ENCODE measurements at places on chromosomes 16 and 17.

DNA sequence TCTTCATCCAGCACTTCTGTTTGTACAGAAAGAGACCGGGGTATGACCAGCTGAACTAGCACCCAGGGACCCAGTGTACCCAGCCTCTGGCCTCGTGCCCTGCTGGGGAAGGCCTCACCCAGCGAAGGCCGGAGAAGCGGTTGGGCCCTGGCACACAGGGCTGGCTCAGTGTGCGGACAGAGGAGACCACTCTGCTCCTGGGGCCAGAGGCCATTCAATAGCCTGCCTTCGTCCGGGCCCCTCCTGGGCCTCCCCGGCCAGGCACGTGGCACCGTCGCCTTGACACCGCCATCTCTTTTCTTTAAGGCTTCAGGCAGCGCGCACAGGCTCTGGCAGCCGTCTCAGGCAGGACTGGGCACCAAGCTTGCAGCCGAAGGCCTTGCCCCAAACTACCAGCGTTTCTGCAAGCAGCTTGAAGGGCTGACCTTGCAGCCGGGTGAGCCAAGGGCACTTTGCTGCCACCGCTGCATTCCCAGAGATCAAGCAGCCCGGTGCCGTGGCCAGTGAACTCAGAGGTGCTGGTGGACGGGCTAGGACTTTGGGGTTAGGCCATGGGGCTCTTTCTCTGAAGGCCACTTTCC is 8.0 kb downstream of the TAX1BP3 start:
- DNase-seq: no peak

- DNase-seq: no peak
Observed at GRCh38 chr16:60405286-60405685, 1631.0 kb downstream of the CDH8 start.

GRCh38 chr17:82802075-82802780 is 37.6 kb downstream of the ZNF750 start:
- DNase-seq: no peak

- no peak for DNase-seq
Observed at GRCh38 chr17:2721603-2722002, 10.0 kb upstream of the CLUH start.

DNA sequence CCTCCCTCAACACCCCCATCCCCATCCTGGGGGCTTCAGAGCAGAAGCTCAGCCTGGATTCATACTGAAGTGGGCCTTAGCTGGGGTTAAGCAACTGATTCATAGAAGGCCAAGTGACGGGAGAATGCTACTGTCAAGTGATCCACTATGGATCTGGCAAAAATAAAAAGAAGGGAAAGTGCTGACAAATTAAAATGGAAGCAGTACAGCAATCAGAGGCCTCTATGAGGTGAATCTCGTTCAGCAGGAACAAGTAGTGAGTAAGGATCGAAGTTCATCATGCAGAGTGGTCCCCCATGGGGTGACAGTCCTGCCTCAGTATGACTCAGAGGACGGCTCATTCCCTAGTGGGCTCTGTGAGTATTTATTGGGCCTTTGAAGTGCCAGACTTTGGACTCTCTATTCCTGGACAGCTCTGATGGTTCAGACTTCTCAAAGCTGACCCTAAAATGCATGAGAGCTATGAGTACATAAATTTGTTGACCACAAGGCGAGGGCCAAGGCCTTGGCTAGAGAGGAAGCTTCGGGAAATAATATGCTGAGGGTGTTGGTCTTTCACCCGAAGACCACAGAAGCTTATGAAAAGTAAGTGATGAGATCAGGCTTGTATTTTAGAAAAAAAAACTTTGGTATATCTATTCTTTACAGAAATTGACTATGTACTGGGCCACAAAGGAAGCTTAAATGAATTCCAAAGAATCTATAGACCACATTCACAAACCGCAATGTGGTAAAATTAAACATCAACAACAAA is 5.3 kb upstream of the NSMCE1 start:
- no peak for DNase-seq

DNA sequence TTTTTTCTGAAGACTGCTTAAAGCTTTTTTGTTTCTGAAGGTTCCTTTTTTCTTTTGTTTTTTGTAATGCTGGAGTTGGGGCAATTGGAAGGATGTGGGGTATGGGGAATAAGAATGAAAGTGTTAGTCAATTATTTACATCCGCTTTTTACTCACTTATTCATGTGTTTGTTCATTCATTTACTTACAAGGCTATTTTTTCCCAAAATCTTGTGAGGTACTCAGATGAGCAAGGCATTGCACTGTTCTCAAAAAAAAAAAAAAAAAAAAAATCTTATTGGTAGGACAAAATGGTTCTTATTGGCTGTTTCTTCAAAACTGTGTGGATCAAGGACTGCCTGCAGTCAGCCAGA is 55.7 kb downstream of the PLD6 start:
- DNase-seq: no peak

DNA sequence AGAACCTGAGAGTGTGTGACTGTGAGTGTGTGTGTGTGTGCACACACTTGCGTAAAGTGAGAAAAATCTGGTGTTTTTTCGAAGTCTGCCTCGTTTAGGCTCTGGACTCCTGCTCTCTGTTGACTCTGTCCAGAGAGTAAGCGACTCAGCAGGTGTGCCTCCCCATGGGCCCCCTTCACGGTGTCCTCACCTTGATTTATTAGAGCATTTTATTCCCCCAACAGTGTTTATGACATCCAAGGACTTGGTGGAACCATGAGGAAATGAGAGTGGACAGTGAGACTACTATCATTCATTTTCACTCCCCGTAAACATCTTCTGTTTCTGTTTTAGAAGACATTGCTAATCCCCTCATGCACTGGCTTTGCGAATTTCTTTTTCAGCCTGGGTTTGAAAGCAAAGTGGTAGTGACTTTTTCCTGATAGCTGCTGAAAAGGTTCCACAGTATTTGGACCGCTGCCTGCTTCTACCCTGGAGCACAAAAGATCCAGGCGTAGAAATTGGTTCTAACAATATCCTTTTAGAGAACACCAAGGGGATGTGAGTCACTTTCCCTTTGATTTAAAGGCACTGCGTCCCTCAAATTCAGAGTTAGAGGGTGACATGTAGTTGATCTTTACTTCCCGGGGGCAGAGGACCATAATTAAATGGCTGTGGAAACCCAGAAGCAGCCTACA is 218.2 kb downstream of the WWOX start:
- DNase-seq: no peak

GRCh38 chr17:50101346-50102163 is 6.4 kb downstream of the PDK2 start:
- DNase-seq: peak; percentile 15

DNA sequence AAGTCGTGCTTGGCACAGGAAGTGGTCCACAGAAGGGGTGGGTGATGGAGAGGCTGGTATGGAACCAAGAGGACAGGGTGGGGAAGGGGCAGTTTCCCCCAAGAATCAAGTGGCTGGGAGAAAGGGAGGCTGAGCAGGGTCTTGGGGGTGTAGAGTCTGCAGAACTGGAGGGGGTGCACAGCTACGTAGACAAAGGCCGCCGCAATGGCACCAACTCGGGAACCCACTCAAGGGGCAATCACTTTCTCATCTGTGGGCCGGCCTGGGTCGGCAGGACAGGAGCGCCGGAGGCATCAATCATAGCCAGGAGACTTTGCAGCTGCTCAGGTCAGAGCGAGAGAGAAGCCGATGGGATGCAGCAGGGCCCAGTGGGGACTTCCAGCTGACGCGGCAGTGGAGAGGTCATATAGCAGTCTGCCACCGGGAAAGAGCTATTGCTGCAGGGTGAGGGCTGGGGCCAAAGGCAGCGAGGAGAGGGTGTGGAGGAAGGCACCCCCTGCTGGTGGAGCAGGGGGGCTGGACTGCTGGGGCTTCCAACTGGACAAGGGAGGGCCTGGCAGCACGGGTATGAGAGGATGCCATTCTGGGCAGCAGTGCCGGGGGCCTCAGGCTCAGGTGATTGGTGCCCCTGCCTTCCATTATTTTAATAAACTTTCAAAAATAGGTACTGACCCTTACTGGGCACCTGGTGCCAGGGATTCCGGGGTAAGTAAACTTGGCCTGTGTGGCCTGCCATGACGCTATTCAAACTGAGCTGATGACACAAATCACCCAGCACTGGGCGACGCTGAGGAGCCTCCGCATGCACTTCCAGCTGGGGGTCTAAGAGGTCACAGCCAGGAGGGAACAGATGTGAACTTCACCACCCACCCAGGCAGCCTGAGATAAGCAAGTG is 52.5 kb upstream of the MTSS2 start:
- DNase-seq: peak; percentile 39

DNA sequence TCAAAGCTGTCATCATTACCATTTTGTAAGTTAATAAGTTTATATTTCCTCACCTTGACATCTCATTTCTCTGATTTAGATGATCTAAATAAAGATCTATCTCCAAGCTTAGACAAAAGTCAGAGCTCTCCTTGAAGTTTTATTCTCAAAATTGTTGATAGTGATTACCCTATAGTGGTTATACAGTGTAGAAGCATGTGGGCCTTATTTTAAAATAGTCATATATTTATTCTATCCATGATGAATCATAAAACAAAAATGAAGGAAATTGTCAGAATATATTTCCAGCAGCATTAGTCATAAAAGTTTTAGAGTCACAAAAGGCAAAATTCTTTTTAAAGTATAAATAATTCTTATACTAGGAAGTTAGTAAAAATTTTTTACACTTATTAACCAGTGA is 49.0 kb downstream of the RHOT1 start:
- DNase-seq: no peak

GRCh38 chr16:80564394-80564793 is 23.6 kb downstream of the DYNLRB2 start:
- DNase-seq: no peak

DNA sequence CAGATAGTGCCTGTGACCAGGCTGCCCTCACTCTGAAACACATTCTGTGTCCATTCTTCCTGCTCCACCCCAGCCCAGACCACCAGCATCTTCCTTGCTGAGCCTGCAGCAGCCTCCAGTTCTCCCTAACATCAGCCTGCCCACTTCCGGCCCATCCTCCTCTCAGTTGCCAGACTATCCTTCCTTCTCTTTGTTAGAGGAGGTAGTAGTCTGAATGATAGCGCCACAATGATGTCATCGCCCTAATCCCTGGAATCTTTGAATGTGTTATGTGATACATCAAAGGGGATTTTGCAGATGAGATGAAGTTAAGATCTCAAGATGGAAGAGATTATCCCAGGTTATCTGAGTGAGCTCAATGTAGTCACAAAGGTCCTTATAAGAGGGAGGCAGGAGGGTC is 3.2 kb upstream of the ZDHHC1 start:
- no peak for DNase-seq

DNA sequence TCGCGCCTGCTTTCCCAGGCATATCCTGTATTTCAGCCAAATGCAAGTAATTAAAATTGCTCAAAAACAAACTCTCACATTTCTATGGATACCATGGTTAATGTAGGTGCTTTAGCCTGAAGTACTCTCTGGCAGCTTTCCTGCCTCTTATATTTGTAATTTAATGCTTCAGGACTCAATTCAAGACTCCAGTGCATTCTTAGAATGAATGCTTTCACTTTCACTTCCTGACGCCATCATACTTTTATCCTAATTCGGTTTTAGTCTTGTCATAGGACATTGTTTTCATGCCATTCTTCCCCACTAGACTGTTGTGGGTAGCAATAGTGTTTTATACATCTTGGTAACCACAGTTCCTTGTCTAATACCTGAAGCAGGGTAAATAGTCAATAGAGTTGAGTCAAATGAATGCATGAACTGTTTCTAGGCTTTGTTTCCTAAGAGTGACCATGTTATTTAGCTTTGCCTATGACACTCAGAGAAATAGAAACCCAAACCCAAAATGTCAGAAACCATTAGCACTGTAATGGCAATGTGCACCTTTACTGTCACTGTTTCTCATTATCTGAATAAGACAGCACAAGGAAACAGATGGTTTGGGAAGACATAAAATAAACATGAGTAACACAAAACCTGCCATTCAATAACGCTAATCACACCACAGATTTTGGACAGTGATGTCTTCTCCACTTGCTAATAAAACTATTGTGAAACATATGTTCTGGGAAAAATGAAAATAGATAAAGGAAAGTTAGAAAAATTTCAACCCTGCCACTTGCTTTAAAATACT is 705.5 kb downstream of the CDH11 start:
- DNase-seq: peak; percentile 41

GRCh38 chr16:12317856-12318537 is 341.5 kb downstream of the SNX29 start:
- DNase-seq: no peak

DNA sequence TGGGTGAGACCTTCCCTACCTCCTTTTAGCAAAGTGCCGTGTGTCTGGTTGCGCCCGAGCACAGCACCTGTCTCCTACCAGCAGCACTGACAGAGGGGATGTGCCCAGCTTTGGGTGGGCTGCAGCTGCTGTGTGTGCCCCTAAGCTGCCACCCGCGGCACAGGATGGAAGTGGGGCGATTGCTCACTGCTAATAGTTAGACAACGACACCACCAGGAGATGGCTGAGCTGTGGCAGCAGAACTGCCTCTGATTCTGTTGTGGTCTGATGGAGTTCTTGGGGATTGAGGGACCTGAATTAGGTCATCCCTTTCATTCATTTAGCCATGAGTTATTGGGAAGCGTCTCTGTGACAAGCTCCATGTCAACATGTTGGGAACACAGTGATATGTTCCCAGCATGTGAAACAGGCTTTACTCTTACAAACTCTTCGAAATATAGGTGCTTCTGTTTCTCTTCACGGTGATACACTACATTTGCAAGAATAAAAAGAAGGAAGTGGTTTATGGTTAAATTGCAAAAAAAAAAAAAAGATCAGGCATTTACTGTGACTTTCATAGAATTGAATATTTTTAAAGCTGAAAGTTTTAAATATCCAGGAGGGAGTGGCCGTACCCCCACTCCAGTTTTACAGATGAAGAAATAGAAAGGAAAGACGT is 184.4 kb downstream of the MAF start:
- no peak for DNase-seq

DNA sequence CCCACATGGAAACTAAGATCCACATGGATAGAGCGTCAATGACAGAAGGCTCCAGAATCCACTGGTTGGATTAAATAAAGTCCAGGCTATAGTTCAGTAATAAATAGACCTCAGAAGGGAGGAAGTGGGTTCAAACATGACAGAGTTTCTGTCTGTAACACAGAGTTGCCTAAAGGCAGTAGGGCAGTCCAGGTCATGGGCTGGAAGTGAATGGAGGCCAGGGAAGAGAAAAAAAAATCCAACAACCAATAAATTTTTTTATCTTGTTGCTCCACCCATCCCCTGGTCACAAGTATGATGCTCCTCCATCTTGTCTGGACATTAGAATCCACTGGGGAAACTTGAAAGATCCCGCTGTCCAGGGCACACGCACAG is 92.4 kb downstream of the RGS9 start:
- DNase-seq: no peak

- DNase-seq: no peak
Observed at GRCh38 chr17:27413792-27414191, 42.5 kb upstream of the KSR1 start.

GRCh38 chr16:15524966-15525365 is 90.6 kb downstream of the BMERB1 start:
- DNase-seq: no peak

GRCh38 chr16:85612191-85612800 is 826 bp upstream of the GSE1 start:
- peak; percentile 60 for DNase-seq

- no peak for DNase-seq
Observed at GRCh38 chr17:1322480-1322879, 43.0 kb downstream of the TRARG1 start.
